Common myeloid progenitor, CD34-positive (primary cell): ENCODE measurements at places on chromosomes 16 and 17.

GRCh38 chr17:54153423-54153822 lies 330.7 kb downstream of the KIF2B start:
- H3K27me3 ChIP-seq: no peaks in the 10 kb centered on the region
- no peaks in the 10 kb centered on the region for H3K4me1 ChIP-seq
- no peak overlapping the region for H3K27ac ChIP-seq
- DNase-seq: no peak
- H3K36me3 ChIP-seq: no peaks in the 10 kb centered on the region

- no peaks in the 10 kb centered on the region for H3K4me1 ChIP-seq
- no peak for DNase-seq
- H3K36me3 ChIP-seq: peaks cover 29% of the 10 kb centered on the region
- no peaks in the 10 kb centered on the region for H3K27me3 ChIP-seq
- no peak overlapping the region for H3K4me3 ChIP-seq
- H3K27ac ChIP-seq: no peak overlapping the region
Observed at GRCh38 chr16:27254262-27254811, 14.2 kb downstream of the NSMCE1 start.

- H3K4me1 ChIP-seq: no peaks in the 10 kb centered on the region
- H3K4me3 ChIP-seq: no peak overlapping the region
- H3K27me3 ChIP-seq: no peaks in the 10 kb centered on the region
- no peaks in the 10 kb centered on the region for H3K36me3 ChIP-seq
Observed at GRCh38 chr17:43467981-43468581, 15.7 kb upstream of the DHX8 start.

- H3K36me3 ChIP-seq: peaks cover 19% of the 10 kb centered on the region
- H3K4me1 ChIP-seq: no peaks in the 10 kb centered on the region
- no peak for DNase-seq
Observed at GRCh38 chr17:1813088-1813487, 16.6 kb downstream of the SMYD4 start.

- H3K36me3 ChIP-seq: no peaks in the 10 kb centered on the region
- no peaks in the 10 kb centered on the region for H3K27me3 ChIP-seq
Observed at GRCh38 chr17:9529033-9529700, 46.5 kb downstream of the STX8 start.
